ENCODE measurements at places on chromosomes 13 and 19.

GRCh38 chr19:1262623-1263123, 6.5 kb upstream of the CIRBP start:
- DNase-seq = no peak

DNA sequence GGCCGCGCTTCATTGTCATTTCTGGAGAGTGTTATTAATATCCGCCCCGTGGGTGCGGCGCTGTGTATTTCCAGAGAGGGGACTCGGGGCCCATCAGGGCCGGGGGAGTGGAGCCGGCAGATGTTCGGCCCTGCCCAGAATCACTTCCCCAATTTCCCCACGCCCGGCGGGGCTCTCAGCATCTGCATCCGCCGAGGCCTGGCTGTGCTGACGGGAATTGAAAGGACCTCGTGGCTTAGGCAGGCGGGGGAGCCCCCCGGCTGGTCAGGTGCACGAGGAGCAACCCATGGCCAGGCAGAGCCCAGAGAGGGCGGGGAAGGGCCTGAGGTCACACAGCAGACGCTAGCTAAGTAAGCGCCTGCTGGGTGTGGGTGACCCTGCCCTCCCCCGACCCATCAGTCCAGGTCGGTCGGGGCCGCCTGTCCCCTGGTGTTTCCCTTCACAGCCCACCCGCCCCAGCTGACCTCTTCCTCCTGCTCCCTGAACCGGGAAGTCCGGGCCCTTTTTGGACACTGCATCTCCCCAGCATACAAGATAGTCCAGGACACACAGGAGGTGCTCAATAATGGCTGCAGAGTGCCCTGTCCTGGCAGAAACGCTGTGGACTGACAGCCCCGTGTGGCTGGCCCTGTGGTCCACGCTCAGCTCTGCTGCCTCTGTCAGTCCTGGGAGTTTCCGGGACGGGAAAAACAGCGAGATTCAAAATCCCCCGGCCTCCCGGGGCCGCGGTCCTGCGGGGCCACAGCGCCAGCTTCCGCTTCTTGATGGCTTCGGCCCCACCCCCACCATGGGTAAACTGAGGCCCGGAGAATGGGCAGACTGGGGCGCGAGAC, 22.1 kb downstream of the ARID3A start:
- DNase-seq = peak; percentile 34

GRCh38 chr13:97539651-97540610, 106.0 kb downstream of the RAP2A start:
- no peak for DNase-seq

- DNase-seq = no peak
Measured at GRCh38 chr19:42942187-42942789, 5.3 kb upstream of the PSG7 start.

DNA sequence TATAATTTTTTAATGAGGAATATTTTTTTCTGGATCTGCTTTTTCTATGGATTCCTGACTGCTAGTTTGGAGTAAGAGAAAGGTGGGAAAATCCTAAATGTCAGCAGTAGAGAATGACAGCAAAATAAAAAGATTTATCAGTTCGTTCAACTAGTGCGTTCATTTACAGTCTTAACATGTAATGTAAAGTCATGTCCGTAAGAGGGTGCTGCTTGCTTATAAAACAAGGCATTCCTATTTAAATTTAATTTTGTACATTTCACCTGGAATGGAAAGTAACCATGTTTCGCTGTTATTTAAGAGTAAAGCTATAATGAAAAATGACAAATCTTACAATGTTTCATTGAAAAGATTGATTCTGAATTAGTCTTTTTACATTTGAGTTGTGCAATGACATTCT, 76.6 kb downstream of the ZMYM2 start:
- DNase-seq = no peak

GRCh38 chr13:99792079-99792921, 179.3 kb downstream of the ZIC5 start:
- no peak for DNase-seq

- no peak for DNase-seq
Measured at GRCh38 chr19:55466241-55466614, 1.7 kb upstream of the C19orf85 start.

DNA sequence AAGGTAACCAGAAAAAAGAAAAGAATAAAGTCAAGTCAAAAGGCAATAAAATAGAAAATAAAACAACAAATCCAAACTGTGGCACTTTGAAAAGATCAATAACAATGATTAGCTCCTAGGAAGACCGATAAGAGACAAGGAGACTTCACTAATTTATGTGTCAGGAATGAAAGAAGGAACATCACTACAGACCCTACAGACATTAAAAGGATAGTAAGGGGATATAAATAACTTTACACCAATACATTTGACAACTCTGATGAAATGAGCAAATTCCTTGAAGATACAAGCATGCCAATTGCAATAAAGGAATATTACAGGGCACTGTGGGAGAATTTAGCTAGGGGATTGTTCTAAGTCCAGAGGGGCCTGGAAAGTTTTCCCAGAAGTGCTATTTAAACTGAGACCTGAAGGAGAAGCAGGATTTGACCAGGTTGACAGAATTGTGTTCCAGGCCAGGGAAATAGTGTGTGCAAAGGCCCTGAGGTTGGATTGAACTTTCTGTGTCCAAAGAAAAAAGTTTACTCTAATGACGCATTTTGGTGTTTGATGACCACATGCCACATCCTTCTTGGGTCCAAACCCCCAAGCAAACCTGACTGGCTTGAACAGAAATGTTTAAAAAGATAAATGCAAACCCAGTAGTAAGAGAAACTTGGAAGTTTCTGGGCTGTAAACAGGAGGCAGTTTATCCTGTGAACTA, 1.6 kb upstream of the C19orf38 start:
- DNase-seq = no peak

GRCh38 chr13:112903606-112904195, 65.3 kb upstream of the MCF2L start:
- DNase-seq = no peak

DNA sequence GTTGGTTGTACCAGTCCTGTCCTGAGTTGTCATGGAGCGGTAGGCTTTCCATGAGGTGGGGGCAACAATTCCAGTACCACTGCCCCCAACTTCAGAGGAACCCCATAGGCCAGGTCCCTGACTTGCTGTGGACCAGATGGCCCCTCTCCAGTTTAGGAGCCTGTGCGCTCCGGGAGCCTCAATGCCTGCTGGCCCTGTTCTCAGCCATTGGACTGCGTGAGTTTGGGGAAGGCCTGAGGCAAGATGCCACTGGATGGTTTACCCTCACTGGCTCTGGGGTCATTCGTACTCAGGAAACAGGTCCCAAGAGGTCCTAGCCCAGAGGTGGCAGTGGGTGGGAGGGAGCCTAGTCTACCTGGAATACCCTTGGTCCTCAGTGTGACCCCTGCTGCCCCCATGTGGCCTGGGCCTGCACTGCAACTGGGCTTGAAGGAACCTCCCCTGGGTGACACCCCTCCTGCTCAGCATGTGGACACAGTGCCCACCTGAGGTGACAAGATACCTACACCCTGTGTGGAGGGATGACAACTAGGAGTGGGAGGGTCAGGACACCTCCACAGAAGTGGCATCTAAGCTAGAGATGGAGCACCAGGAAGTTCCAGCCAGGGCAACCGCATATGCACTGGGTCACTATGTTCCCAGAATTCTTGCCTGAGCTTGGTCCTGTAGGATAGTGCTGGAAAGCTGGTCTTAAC, 6.0 kb upstream of the PRR19 start:
- DNase-seq = no peak

DNA sequence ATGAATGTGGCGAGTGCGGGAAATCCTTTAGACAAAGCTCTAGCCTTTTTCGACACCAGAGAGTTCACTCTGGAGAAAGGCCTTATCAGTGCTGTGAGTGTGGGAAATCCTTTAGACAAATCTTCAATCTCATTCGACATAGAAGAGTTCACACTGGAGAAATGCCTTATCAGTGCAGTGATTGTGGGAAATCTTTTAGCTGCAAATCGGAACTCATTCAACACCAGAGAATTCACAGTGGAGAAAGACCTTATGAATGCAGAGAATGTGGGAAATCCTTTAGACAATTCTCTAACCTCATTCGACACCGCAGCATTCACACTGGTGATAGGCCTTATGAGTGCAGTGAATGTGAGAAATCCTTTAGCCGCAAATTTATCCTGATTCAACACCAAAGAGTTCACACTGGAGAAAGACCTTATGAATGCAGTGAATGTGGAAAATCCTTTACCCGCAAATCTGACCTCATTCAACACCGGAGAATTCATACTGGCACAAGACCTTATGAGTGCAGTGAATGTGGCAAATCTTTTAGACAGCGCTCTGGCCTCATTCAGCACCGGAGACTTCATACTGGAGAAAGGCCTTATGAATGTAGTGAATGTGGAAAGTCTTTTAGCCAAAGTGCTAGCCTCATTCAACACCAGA, 5.7 kb downstream of the ZNF551 start:
- DNase-seq = no peak

DNA sequence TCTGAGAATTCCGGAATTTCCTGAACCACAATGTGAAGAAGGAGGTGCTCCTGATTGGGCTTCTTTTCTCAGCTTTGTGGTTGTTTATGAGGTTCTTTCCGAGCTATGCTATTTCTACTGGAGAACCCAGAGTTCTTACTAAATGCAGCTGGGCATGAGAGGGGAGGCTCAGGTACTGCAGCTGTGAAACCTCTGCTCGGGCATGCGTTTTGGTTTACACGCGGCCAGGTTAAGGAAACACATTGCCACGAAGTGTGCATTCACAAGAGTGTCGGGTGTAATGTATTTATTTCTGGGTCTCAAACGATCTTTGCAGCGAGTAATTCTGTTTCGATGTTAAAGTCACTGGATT, 661 bp upstream of the MIR17HG start:
- DNase-seq = no peak

- DNase-seq = no peak
Measured at GRCh38 chr13:53343361-53343744, 314.7 kb downstream of the OLFM4 start.

DNA sequence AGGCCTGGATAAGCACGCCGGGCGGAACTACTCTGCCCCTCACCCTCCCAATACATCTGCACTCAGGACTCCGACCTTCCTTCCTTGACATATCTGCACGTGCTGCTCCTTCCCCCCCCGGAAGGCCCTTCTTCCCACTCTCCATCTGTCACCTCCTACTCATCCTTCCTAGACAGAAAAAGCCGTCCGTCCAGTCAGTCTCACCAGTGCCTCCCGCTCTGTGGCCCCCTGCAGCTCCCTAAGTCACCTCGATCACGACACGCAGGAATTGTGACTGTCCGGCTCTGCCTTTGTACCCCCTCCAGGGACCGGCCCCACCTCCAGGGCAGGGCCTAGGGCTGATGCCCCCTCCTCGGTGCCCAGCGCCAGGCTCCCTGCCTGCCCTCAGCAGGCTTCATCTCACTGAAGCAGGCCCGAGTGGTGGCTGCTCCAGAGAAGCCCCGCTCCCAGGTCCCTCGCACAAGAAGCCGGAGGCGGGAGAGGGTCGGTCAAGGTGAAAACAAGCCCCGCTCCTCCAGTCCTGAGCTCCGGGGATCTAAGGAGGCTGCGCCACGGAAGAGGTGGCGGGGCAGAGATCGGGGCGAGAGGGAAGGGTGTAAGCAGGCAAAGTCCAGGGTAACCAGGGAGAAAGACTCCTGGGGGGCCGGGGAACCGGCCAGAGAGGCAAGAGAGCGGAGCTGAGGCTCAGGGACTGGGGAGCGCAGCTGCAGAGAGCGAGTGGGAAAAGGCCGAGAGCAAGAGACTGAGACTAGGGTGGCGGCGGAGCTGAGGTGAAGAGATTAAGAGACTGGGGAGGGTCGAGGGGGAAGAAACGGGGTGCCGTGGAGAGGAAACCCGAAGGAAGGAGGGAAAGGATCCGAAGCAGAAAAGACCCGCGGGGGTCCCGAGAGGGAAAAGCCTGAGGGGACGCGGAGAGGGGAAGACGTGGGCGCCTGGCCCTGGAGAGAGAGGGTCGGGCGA, 1.1 kb downstream of the PPP6R1 start:
- no peak for DNase-seq

DNA sequence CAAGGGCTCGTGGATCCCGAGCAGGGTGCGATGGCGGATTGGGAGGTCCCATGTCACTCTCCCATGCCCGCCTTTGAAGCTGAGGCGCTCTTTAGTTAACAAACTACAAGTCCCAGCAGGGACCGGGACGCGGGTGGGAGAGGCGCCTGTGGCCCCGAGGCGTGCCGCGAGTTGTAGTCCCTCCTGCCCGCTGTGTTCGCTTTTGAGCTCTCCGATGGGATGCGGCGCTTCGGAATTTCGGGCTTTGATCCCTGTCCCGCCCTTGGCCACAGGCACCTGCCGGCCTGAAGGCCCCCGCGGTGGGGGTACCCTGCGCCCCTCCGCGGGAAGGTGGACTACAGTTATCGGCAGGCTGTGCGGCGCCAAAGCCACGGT, 11.0 kb downstream of the CYTH2 start:
- no peak for DNase-seq

Data from SIG-M5 (cell line).